ENCODE measurements at places on chromosomes 7 and 10.

DNA sequence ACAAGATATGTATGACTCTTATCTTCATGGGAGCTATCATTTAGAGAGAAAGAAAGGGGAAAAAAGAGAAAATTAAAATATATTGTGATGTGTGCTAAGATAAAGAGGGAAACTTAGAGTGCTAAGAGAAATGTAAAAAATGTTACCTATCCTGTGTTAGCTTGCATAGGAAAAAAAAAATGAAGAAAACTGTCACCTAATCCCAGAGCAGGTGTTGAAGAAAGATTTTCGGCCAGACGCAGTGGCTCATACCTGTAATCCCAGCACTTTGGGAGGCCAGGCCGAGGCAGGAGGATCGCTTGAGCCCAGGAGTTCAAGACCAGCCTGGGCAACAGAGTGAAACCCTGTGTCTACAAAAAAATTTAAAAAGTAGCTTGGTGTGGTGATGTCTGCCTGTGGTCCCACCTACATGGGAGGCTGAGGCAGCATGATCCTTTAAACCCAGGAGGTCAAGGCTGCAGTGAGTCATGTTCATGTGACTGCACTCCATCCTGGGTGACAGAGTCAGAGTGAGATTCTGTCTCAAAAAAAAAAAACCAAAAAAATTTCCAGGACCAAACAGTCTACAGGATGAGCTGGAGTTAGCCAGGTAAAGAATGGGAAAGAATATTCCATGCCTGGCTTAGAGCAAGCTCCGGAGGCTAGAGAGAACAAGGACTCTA lies 2.4 kb upstream of the MKLN1 start:
- DNase-seq, result no peak

DNA sequence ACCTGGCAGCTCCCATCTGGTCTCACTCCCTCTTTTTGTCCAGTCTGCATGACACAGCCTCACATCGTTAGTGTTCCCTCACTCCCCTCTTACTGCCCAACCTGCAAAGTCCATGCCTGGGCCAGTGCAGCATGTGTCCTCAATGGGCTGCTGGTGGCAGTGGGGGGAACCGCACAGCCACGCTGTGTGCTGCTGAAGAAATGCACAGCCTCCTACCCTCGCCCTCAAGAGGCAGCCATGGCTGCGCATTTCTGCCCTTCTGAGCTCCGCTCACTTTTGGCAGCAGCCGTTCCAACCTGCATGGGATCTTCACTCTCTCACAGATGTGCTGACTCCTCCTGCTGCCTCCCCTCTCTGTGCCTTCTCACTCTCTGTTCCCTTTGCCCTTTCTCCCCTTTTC lies 103.4 kb downstream of the EGFR start:
- DNase-seq, result no peak

- DNase-seq, result no peak
Observed at GRCh38 chr10:88297103-88297502, 286.0 kb downstream of the RNLS start.

DNA sequence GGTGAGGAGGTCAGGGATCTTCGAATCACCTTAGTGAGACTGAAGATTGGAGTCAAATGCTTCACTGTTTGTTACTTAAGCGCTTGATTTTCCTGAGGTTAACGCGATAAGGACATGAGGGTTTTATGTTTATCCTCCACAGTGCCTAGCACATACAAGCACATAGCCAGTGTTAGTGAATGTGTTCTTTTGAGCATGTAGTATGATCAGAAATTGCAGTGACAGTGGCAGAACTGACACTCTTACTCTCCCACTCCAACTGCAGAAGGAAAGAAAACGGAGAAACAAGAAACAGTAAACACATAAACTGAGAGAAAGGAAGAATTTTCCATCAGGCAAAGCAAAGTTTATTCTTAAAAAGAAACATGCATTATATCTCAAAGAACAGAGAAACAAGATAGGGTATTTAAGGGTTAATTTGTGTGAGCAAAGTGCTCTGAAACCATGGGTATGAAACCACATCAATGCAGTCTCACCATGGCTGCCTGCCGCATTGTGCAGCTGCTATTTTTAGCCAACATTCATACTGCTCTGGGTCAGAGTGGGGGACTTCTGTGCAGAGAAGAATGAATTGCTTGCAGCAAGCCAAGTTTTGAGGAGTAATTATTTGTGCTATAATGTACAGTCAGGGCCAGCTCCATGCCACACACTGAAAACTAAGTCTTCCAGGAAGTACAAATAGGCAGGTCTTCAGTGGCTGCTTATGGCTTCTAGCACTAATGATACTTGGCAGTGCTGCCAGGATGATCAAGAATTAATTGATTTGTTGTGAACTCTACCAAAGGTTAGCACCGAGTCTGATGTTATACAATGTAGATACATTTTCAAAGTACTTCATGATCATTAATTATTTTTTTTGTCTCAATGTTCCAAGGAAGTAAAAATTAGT lies 152.0 kb downstream of the MACC1 start:
- DNase-seq, result no peak

DNA sequence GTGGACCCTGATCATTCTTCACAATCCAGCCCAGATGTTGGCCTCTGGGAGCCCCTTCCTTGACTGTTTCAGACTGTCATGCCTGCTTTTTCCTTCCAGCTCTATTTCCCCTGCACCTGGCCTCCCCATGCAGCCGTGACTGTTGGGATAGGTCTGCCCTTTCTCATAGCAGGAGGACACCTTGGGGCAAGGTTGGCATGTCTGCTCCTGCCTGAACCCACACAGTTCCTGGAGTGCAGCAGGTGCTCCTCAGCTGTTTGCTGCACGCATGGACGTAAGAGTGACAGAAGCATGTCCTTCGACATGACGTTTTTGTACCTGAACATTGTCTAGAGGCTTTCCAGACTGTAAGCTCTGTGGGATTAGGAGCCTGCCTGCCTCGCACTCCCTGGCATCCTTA lies 24.0 kb downstream of the POR start:
- peak; percentile 30 for DNase-seq

DNA sequence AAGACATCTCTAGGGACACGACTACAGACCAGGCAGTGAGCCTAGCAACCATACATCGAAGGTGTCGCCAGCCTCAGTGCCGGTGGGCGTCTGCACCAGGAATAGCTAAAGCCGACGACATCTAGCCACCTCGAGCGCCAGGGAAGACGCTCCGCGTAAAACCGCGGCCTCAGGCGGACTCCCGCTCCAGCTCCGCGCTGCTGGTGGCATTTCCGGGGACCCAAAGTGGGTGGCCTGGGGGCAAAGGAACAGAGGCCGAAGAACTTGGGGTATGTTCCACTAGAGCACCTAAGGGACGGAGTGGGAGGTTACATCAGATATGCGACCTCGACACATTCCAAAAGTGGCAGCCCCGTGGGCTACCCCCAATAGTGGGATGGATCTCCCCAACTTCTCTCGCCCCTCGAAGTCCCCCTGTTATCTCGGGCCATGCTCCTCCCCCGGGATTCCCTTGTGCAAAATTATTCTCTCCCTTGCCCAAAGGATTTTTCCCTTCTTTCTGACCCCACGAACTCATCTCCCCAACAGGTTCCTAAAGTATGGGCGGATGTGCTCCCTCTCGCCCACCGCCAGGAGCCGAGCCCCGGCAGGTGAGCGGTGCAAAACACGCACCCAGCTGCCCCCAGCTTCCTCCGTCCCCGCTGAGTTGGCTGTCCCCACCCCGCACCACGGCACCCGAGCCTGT lies 1.2 kb downstream of the KCNMA1 start:
- DNase-seq, result no peak

- no peak for DNase-seq
Observed at GRCh38 chr7:152752200-152752912, 7.2 kb upstream of the ACTR3B start.
